ENCODE measurements at places on chromosomes 13 and 19. TPM values are rescaled to one million over a fixed set of nuclear protein-coding genes. Genes with fewer than 3 reads are reported as not detected.

DNA sequence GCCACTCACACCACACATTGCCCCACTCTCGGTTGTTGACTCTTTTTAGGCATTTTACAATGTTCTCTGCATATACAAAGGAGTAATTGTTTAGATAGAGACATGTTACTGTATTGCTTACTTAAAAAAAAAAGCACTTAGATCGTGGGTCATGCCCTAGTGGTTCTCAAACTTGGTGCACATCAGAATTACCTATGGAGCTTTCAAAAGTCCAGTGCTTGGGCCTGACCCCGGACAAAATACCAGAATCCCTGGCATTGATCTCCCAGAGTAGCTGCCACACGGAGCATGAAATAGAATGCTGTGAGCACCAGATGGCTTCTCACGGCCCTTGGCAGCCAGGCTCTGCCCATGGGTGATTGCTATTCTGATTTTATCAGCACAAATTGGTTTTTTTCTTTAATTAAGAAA lies 20.0 kb downstream of the ACP7 start:
- no peak for DNase-seq

The KLF2 gene
- total RNA-seq = not detected

The ZNF224 gene
- total RNA-seq = 28.7 TPM

- no peak for DNase-seq
These were observed 221.2 kb downstream of the DCLK1 start for GRCh38 chr13:35909837-35910540.

GRCh38 chr13:114022876-114023275 lies 49.0 kb upstream of the C13orf46 start:
- DNase-seq = no peak

The RUVBL2 gene
- 67.0 TPM for total RNA-seq

DNA sequence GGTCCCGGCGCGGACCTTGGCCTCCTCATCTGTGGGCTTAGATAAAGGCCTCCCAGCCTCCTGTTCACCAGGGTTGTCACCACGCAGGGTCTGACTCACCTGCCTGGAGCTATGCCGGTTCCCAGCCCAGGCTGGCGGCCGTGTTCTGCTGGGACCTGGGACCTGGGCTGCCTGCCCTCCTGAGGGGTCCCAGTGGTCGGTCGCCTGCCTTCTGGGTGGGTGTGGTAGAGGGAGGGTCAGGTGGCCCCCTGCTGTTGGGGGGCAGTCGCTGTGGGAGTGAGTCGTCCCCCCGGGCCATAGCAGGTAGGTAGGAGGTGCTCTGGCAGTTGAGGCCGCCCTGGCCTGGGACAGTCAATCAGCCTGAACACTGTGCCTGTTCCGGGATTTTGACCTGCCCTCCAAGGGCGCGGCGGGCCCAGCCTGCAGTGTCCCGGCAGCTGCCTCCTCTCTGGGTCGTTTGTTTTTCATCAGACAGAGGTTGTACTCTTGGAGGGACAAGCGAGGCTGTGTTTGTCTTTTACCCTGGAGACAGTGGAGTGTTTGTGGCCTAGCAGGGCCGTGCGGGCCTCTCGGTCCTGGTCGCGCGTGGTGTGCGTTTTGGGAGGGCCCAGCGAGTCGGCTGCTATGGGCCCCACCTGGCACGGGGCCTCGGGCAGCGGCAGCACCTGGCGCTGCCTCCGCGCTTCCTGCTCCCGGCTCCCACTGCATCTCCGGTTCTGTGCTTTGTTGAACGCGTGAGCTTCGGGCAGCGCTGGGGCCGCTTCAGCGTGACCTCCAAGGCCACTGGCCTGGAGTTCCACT lies 2.6 kb downstream of the ADAT3 start:
- DNase-seq = no peak

The OR7D2 gene
- total RNA-seq = 1.4 TPM

- peak; percentile 13 for DNase-seq
These were observed 145.6 kb upstream of the FRY start for GRCh38 chr13:31885994-31886393.

The TMEM221 gene
- 2.2 TPM for total RNA-seq

DNA sequence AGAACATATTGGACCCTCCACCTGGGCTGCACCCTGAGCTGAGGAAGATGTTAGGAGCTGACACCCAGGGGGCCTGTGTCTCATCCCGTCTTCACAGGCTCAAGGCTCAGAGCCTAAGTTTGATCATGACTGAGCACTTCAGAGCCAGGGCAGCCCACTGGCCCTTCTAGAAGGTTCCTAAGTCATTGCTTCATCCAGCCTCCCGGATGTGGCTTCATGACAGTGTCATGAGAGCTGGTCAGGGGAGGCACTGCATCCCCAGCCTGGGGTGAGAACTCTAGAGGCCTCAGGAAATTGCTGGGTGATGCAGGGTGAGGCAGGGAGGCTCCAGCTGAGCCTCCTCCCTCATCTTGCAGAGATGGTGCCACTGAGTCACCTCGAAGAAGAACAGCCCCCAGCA lies 24.9 kb upstream of the PIK3R2 start:
- no peak for DNase-seq

The RNF17 gene
- not detected for total RNA-seq

- DNase-seq = peak; percentile 2
These were observed 139.6 kb upstream of the HTR2A start for GRCh38 chr13:47036294-47037008.

GRCh38 chr13:33319859-33320258 lies 34.3 kb upstream of the STARD13 start:
- no peak for DNase-seq

DNA sequence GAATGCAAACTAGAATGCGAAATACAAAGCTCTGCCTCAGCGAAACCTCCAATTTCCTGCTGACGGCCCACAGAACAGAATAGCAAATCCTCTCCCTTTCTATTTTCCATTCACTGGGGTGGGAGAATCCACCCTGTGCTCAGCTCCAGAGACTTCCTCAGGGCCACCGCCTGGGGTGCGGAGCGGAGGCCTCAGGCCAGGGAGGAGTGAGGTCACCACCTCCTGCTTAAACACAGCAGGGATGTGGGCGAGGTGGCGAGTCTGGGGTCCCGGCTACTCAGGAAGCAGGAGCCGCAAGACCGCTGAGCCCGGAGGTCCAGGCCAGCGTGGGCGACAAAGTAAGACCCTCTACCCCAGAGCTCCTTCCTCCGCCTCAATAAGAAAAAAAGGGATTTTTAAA lies 666 bp upstream of the ZNF320 start:
- DNase-seq = peak; percentile 41

- no peak for DNase-seq
These were observed 24.2 kb upstream of the TCF3 start for GRCh38 chr19:1676351-1677266.

GRCh38 chr19:42286349-42287016 lies 15.4 kb upstream of the PRR19 start:
- no peak for DNase-seq

DNA sequence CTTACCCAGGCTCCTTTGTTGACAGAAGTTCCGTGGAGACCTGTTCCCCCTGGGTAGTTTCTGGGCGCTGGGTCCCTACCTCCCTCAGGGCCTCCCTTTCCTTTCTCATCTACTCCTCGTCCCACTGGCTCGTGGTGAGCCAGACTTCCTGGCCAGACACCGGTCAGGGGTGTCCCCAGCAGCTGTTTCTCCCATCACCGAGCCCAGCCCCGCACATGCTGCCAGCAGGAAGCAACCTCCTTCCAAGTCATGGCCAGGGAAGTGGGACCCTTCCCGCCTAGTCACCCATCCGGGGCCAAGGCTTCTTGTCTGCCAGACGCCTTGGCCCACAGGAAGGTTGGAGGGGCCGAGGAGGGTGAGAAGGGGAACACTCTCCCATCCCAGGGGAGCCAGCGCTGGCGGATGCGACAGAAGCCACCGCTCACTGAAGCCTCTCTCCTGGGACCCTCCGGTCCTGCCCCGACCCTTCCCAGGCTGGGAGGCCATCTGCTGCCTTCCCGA lies 5.7 kb downstream of the PAK4 start:
- no peak for DNase-seq

DNA sequence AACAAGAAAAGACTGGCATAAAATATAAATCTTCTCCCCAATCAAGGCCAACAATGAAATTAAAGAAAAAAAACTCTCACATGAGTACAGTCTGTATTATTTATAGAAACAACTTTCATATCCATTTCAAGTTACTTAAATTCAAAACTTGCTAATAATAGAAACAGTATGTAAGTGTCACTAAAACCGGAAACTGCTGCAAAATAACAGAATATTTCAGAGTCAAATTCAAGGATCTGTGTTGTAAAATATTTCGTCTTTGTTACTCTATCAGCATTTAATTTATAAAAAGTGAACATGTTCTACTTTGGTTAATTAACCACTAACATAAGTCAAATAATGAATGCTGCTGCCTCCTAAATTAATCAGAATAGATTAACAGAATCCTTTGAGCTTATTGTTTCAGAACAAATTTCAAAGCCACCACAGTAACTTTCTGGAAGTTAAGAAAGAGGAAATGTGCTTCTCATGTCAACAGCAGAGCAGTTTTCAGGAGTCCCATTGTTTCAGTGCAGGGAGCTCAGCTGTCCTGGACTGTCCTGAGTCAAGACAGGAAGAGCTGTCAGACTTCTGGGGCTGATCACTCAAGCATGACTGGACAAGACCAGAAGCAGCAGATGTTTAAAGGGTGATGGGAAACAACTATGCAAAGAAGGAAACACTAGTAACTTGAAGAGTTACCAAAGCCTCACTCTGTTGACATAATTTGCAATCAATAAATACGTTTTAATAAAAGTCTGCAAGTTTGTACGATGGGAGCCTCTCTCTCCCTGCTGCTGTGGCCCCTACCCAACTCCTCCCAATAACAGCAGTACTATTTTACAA lies 76.9 kb downstream of the FOXO1 start:
- peak; percentile 38 for DNase-seq

- no peak for DNase-seq
These were observed 2567.1 kb downstream of the PCDH9 start for GRCh38 chr13:64662887-64663593.

- no peak for DNase-seq
These were observed 25.0 kb upstream of the OXGR1 start for GRCh38 chr13:97019236-97019635.

The ZNF112 gene
- 18.2 TPM for total RNA-seq

Measured in neural progenitor cell (in vitro differentiated cells).